ENCODE measurements at places on chromosomes 12 and 14. TPM values are rescaled to one million over a fixed set of nuclear protein-coding genes. Genes with fewer than 3 reads are reported as not detected.

DNA sequence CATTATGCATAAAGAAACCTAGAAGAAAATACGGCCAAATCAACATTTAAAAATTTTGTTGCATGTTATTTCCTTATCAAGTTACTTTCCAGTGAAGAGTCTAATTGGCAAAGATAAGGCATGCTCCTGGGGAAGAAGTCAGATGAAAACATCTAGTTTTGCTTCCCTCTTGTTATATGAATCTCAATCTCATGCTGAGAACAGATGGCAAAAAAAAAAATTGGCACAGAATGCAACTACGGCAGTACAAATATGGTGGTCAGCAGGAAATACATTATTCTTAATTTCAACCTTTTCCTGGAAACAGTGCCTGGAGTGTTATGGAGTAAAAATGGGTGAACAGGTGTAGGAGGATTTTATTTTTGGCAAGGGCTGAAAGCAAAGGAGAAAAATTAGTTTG lies 32.8 kb downstream of the HECTD4 start:
- peak; percentile 25 for DNase-seq

DNA sequence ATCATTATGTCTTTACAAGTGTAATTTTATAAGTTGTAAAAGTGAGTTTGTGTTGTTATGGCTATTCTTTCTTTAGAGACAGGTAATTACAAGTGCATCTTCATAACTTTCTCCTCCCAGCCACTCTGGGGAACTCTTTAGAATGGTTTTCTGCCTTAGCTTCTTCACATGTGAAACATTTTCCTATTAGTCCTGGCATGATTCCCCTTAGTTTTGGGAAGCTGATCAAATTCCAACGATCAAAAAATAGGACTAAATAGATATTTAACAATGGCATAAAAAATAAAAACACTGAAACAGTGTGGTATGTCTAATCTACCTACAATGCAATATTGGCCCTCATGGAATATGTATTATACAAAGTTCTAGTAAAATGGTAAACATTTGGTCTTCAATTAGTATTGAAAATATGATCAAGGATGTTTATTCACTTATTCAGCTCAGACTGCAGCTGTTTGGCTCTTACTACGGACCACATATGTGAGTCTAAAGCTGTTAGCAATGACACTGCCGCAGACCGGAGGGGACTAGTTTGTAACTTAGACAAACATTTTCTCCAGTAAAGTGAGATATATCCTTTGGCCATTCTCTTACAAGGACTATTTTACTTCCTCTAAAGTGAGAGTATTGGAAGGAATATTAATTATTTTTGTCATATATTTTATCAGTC lies 890.8 kb upstream of the USP15 start:
- peak; percentile 34 for DNase-seq

DNA sequence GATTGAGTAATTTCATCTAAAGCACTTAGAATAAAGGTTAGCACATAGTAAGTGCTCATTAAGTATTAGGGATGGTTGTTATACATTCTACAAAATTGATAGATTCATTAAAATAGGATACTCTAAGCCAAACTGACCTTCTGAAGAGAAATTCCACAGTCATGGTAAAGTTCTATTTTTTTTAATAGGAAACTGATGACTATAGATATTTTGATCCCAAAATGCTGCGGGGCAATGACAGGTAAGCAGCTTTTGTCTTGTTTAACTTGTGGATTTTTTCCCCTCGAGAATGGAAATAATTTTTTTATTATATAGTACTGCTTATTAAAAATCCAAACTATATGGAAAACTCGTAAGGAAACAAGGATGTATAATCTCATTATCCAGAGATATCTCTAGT lies 97.0 kb downstream of the SCFD1 start:
- no peak for DNase-seq

VRTN gene
- total RNA-seq, result 0.20 TPM

DNA sequence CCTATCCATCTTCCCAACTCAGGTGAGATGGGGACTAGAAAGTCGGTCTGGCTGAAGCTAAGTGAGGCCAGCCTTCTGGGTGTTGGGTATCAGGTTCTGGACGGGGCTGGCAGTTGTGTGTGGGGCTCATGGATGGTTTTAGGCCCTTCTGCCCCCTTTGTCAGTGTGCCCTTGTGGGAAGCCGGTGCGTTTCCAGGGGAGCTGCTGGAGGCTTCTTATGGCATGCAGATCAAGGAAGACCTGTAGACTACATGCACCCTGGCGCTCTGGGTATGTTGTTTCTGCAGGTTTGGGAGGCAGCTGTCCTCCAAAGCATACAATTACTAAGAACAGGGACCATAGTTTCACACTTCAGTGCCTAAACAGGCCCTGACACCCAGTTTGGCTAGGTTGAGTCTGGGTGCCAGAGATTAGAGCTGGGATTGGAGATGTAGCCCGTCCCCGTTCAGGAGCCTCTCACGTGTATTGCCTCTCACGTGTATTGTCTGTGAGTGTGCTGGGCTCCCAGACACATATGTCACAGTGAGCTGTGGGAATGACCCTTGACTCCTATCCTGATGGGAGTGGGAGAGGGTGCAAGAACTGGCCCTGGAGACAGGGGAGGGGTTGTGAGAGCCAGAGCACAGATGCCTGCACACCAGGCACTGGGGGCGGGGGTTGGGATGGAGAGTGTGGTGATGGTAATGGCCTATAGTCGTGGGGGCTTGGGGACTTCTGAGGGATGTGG lies 84.4 kb downstream of the SLC25A47 start:
- DNase-seq, result no peak

DNA sequence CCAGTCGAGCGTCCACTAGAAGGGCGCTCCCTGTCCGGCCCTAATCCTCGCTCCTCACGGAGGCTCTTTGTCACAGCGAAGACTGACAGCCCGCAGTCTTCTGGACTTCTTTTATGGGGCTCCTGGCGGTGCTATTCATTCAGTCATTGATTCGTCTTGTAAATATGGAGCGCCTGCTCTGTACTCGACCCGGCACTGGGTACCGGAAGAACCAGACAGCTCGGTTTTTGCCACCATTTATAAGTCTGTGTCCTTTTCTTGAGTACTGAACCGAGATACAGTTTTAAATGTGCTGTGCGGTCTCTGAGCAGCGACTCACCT lies 570 bp downstream of the DMAC2L start:
- no peak for DNase-seq
